ENCODE measurements at places on chromosomes 1 and 21.

DNA sequence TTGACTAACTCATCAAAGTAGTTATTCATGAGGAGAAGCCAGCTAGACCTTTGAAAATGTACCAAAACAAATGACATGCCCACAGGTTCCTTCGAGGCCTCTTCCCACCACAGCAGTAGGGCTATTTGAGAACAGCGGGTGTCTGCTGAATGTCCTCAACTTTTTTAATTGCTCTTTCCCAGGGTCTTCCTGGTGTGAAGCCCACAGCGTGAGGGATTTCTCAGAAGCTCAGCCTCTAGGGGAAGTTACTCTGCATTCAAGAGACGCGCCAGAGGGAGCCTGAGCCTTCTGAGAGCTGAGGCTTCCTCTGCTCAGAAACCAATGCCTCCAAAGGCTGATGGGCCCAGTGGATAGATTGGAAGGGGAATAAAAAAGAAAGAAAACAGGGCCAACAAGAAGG is 153.6 kb downstream of the OLFM3 start:
- no peak for DNase-seq

DNA sequence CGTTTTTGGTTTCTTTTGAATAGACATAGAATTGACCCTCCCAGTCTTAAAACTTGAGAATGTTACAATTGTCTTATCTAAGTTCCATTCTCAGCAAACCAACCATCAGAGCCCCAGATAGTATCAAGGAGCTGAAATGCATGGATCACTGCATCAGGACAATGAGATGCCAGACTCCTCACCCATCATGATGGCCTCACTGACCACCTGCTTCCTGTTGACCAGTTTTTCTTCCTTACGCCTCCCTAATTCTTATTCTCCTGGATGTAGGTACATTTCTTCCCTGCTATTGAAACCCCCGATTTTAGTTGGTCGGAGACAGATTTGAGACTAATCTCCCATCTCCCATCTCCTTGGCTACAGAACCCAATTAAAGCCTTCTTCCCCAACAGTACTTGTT is 17.7 kb downstream of the MATN1 start:
- DNase-seq = no peak

DNA sequence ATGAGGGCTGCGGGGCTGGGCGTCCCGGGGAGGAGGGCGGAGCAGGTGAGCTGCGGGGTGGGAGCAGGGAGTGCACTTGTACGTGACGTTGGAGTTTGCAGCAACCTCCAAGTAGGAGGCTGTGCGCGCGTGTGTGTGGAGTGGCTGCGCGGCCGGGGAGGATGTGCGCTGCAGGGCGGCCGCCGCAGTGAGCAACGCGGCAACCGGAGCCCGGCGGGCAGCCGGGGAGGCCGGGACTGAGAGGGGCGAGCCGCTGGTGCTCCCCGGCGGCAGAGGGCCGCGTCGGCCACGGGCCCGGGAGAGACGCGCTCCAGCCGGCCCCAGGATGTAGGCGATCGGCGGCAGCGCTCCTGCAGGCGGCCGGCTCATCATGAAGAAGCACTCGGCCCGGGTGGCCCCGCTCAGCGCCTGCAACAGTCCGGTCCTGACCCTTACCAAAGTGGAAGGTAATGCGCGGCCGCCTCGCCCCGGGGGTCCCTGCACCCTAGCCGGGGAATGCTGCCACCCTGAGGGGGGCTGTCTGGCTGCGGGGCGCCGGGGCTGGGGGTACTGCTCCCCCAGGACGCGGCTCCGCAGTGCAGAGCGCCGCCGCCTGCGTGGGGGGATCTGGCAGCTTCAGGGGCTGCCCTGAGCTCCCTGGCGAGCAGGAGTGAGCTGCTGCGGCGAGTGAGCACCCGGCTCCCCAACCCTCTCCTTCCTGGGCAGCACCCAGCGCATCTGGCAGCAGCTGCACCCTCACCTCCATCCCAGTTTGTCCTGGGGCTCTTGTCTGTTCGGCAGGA is 158.9 kb upstream of the COA6 start:
- DNase-seq = no peak

DNA sequence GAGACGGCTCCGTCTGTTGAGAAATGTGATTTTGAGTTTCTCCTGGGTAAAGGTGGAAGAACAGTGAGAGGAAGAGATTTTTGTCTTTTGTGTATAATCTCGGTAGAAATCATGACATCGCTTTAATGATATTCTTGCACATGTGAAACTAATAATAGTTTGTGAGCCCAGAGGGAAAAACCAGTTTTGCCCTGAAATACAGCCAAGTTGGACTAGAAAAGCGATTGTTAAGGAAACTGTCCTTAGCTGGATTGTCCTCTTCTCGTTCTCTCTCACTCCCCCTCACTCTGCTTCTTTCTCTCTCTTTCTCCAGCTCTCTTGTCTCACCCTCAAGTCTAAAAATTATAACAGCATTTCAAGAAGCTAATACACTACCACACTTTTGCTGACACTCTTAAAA is 17.1 kb downstream of the KCNJ6 start:
- no peak for DNase-seq

DNA sequence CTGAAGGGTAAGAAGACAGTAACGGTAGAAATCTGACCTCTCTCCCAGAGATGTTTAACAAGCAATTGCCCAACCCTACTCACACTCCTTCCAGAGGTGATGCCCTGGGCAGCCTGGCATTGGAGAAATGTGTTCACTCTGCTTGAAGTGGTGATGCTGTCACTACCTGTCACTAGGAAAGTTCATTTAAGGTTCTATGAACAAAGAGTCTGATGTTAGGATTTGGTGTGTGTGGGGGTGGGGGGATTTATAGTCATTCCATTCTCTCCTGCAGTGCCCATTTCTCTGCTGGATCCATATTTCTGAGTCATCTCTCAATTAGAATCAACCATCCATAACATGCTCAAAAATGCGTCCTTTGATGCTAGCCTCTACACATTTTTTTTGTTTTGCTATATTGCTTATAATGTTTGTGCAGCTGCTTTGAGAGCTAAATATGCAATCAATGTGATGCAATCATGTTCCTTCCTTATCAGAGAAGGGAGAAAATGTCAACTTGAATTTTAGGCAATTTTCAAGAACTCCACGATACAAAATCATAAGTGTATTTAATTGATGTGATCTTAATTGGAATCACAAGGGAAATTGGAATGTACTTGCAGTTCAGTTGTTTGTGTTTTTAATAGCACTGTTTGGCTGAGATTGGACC is 173.9 kb downstream of the DUSP10 start:
- no peak for DNase-seq

DNA sequence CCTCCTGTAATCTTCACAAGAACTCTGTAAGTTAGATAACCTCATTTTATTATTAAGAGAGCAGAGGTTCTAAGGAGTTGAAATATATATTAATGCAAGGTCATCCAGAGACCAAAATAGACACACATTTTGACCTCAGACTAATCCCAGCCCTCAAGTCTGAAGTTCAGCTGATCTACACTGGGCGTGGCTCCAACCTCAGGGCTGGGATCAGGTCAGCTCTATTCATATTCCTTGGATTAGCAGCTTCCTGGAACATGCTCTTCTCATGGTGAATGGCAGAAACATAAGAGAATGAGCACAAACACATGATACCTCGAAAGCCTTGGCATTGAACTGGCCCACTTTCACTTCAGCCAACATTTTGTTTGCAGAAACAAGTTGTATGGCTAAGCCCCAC is 200.8 kb upstream of the ST6GALNAC5 start:
- no peak for DNase-seq

GRCh38 chr1:233459470-233459945 is 132.0 kb downstream of the MAP3K21 start:
- DNase-seq = no peak

- DNase-seq = no peak
These were observed 2.1 kb downstream of the FBLIM1 start for GRCh38 chr1:15760520-15761211.

DNA sequence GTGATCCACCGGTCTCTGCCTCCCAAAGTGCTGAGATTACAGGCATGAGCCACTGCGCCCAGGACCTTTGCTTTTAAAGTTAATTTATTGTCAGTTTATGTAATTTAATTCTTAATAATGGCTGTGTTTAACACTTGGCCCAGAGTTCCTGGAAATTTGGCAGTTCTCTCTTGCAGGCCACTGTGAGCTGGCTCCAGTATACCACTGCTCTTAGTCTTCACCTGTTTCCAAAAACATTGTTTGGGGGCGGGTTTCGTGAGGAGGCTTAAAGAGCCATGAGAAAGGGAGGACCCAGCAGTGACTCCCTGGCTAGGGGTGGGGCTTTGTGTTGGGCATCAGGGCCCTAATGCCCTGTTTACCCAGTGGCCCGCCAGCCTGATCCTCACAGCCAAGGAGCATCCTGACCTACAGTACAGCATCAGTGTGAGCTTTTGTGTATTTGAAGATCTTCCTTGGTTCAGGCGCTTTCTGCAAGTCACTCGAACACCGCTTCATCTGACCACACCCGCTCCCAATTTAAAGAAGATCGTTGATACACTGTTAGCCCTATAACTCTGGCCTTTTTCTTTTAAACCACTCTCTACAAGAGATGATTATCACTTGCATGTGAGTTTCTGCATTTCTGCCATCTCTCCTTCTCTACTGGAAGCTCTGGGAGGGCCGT is 12.0 kb upstream of the BGLAP start:
- DNase-seq = no peak
